ENCODE measurements at places on chromosomes 4 and X.

DNA sequence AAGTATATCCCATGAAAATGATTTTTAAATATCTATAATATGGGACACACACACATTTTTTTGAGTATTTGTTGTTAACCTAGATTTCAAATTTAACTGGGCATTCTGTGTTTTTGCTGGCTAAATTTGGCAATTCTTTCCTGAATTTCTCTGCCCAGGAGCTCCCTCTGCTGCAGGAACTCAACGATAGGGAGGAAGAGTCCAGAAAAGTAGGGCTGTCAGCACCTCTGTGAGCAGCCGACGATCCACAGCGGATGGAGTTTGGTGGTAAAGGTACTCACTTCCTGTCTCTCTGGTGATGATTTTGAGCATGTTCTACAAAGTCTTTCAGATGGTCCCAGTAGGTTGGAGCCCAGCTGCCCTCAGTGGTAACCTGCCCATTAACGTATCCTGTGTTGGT, 23.1 kb upstream of the TMEM184C start:
- DNase-seq = no peak

GRCh38 chr4:152554742-152555141, 18.9 kb upstream of the FBXW7 start:
- no peak for DNase-seq

- no peak for DNase-seq
Observed at GRCh38 chrX:2837961-2838360, 9.2 kb downstream of the GYG2 start.

DNA sequence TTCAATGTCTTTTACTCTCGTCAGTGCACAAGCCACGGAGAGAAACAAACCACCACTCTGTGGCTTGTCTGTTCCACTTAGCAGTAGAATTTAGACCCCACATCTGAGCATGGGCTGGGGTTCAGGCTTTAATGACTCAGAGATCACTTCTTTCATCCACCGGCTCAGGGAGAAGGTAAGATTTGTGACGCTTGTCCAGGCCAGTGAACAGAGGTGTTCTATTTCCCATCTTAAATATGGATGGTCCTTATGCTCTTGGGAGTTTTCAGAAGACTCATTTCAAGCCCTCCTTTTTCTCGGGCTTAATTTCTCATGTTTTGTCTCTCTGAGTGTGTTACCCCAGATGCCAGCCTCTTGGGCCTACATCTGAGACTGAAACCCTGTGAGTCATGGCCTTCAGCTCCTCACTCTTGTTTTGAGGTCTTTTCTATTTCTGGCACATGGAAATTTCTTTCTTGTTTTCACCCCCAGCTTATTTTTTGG, 127.4 kb upstream of the SFRP2 start:
- peak; percentile 9 for DNase-seq

GRCh38 chr4:88110826-88111225, 47.6 kb downstream of the ABCG2 start:
- no peak for DNase-seq

GRCh38 chr4:22091352-22091717, 142.8 kb upstream of the KCNIP4 start:
- no peak for DNase-seq

DNA sequence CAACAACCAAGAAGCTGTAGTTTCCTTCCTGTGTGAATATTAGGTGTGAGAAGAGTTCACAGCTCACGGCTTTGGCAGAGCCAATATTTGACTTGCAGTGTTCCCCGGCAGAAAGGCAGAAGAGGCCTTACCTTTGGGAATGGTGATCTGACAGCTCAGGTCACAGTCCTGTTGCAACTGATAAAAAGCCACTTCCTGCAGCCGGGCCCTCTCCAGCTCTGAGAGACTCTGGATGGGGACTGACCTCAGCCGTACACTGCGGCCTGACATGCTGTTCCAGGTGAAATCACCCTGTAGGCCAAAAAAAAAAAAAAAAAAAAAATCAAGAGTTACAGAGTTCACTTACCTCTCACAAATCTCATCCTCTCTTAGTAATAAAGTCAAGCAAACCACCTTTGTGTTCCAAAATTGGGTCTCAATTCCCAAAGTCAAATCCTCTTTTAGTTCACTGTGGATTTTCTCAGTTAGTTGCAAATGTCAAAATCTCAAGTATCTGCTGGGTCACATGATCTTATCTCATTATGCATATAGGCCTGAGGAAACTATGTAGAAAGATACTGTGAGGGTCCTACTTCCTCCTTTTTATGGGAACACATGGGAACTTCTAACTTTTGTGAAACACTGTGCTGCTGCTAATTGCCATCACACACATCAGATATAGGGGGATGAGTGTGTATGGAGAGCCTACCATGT, 38.6 kb upstream of the AMELX start:
- DNase-seq = no peak

- DNase-seq = peak; percentile 82
Observed at GRCh38 chrX:31499109-31499508, 427.3 kb upstream of the FTHL17 start.

- DNase-seq = no peak
Observed at GRCh38 chr4:8459867-8460445, 19.4 kb downstream of the TRMT44 start.

- no peak for DNase-seq
Observed at GRCh38 chr4:24550441-24551175, 33.7 kb downstream of the DHX15 start.

DNA sequence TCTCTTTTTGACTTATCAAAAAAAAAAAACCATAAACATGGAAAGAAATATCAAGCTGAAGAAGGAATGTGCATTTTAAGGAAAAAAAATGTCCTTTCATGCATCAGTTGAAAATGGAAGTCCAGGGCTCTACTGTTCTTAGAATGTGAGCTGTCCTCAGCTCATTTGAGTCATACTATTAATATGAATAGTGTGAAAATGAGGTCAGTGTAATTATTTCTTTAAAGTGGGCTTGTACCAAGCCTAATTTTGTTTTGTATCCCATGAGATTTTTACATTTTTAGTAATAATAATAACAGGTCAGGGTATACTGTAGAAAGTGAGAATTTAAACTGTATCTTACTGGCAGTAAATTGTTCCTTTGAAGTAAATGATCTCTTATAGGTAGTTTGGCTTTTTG, 148.5 kb downstream of the NAA11 start:
- DNase-seq = no peak

- no peak for DNase-seq
Observed at GRCh38 chrX:78769101-78769755, 21.7 kb downstream of the LPAR4 start.

GRCh38 chrX:133706890-133707289, 278.5 kb downstream of the GPC3 start:
- DNase-seq = no peak

DNA sequence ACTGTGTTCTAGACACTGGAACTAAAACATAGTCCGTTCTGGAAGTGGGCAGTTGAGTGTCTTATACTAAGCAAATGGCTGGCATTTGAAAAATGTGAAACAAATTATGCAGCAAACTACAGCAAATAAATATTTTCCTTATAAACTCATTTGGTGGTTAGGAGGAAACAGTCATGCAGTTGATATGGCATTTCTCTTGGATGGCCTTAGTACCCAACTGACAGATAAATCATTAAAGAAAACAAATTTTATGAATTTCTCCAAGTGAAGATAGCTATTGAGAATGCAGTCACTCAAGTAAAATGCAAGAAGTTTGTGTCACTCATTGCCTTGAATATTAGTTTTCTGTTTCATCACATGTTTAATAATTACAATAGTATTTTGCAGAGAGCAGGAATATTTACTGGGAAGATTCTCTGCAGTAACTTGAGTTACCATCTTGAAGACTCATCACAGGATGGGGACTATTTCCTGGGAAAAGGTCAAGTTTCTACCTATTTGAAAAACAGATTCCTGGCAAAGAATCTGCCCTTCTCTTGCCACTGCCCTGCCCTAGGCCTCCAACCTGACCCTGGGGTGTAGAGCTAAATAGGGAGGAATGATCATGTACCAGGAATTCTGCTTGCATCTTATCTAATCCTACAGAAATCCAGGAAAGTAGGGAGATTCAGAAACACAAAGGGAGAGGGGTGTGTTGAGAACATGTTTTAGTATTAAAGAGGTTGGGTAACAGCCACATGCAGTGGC, 105.9 kb downstream of the SH3RF1 start:
- DNase-seq = peak; percentile 89

DNA sequence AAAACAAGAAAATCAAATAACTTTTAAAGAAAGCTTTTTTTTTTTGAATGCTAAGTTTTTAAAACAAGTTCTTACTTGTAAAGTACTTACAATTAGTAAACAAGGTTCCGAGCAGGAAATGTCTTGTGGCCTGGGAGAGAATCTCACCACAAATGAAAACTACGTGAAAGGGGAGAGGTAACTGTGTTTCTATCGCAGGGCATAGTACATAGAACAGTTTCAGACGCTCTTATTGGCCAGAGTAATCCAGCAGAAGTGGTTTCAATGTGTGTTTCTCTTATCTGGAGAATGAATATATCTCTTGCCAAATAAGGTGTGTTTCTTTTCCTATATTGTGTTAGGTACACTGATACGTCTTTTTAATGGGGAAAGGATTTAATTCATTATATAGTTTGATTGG, at the start of gene PLAC8:
TSS of gene PLAC8 (minus strand) at position 154 of the 400 bp plus-strand sequence. CDS start 6,808 bp downstream, outside the sequence.
- no peak for DNase-seq

DNA sequence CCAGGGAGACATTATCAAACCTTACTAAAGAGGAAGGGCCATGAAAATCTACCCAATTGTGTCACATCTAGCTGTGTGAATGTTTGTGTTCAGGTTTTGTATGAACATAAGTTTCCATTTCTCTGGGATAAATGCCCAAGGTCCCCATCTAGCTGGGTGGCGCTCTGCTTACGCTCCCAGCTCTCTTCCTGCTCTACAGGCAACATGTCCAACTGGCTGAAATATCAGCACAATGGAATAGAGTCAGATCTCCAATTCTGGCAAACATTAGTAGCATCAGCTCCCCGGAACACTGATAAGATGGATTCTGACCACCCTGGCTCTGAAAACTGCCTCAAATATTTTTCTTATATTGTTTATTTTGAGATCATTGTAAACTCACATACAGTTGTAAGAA, 74.8 kb downstream of the IRF2 start:
- no peak for DNase-seq

DNA sequence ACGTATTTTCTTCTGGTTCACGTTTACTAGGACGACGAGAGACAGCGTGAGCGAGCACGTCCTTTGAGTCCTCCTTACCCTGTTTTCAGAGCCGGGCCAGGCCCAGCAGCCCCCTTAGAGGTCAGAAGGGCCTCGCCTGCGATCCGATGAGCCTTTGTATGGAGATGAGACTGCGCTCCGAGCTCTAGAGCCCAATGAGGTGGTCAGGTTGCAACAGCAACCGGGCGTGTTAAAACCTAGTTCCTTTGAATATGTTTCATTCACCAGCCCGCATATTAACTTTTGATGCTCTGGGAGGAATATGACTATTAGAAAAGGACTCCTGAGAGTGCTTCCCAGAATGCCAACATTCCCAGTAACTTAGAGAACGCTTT, 55.6 kb upstream of the TADA2B start:
- DNase-seq = peak; percentile 19

GRCh38 chr4:22434895-22435294, 81.0 kb downstream of the ADGRA3 start:
- DNase-seq = peak; percentile 52

GRCh38 chrX:136710325-136710951, 62.5 kb downstream of the CD40LG start:
- DNase-seq = peak; percentile 33

- no peak for DNase-seq
Observed at GRCh38 chrX:109187473-109188168, 294.3 kb downstream of the GUCY2F start.

DNA sequence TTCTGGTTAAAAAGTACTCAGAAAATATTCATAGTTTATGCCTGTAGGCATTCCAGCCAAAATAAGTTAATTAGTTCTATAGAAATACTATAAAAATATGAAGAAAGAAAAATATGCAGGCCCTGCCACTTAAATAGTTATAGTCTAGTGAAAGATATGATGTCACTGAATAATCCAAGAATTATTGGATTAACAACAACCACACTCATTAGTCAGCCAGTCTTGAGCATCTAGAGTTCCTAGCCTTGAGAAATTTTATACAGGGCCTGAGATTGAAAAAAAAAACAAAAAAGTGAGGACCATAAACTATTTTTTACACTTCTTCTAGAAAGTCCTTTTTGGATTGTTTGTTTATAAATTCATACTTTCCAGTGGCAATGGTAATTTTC, 823.0 kb downstream of the FAT4 start:
- DNase-seq = peak; percentile 38

DNA sequence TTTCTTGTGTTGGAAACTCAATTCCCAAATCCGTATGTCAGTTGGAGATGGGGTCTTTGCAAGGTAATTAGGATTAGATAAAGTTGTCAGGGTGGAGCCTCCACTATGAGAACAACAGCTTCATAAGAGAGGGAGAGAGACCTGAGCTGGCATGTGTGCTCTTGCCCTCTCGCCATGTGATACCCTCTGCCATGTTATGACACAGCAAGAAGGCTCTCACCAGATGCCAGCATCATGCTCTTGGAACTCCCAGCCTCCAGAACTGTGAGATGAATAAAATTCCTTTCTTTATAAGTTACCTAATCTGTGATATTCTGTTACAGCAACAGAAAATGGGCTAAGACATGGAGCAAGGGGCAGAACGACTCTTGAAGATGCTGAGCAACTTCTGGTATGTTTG, 201.9 kb upstream of the BOD1L1 start:
- peak; percentile 14 for DNase-seq

GRCh38 chrX:150848914-150849365, 49.5 kb downstream of the CD99L2 start:
- no peak for DNase-seq

DNA sequence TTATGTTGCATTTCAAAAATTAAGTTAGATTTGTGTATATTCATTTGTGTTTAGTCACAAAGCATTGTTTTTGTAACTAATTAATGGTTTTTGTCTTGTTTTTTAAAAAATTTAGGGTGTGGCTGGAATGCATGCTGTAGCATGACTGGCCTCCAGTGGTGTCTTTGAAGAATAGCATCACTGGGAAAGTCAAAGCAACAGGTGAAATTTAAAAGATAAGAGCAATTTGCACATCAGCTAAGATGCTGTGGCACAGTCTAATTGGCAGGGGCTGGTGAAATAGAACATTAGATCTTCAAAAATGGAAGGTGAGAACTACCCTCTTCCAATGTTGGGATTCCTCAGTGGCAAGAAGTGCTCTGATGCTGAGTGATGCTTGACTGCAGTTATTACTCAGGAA, 45.3 kb downstream of the ANK2 start:
- DNase-seq = peak; percentile 15

GRCh38 chr4:164261831-164262230, 492.1 kb upstream of the SMIM31 start:
- DNase-seq = no peak

GRCh38 chr4:90943311-90943710, 816.1 kb downstream of the CCSER1 start:
- DNase-seq = no peak

All from fibroblast of skin of scalp (primary cell).